Foreskin keratinocyte (primary cell): ENCODE measurements at places on chromosomes 7 and 10. TPM values are rescaled to one million over a fixed set of nuclear protein-coding genes. Genes with fewer than 3 reads are reported as not detected.
A peak's percentile ranks its signal among the peaks of the same experiment; 100 is the strongest.

DNA sequence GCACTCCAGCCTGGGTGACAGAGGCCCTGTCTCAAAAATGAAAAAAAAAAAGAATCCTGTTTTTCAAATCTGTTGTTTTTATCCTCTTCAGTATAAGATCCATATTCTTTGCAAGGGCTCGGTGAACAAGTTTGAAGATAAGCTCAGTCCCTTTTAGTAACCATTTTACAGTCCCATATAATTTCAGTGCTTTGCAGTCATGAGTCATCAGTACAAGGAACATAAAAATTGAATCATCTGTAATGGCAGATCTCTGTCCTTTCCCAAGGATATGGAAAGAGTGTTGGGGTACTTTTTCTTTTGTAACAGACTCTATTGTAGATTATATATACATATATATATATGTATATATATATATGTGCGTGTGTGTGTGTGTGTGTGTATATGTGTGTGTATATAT is 52.2 kb upstream of the ZPBP start:
- DNase-seq = no peak

- peak; percentile 99 for DNase-seq
These were observed 278.2 kb downstream of the SNX13 start for GRCh38 chr7:17661982-17662585.

DNA sequence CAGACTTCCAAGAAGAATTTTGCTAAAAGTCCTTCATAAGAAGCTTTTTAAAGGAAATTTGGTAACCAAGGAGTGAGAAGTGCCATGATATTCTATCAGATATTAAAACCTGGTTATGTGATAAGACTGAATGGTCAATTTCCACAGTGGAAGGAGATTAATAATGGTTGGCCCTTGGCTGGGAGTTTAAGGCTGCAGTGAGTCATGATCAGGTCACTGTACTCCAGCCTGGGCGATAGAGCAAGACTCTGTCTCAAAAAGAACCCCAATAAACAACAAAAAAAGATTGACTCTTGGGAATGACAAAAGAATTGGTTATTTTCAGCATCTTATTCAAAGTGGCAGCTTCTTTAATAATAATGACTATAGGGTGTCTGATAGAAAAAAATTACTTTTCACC is 37.2 kb downstream of the EXOC4 start:
- DNase-seq = no peak

DNA sequence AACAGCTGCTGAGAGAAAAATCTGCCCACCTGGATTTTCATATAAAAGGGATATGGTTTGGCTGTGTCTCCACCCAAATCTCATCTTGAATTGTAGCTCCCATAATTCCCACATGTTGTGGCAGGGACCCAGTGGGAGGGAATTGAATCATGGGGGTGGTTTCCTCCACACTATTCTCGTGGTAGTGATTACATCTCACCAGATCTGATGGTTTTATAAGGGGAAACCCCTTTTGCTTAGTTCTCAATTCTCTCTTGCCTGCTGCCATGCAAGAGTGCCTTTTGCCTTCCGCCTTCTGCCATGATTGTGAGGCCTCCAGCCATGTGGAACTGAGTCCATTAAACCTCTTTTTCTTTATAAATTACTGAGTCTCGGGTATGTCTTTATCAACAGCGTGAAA is 20.8 kb upstream of the MKI67 start:
- no peak for DNase-seq

The AGBL3 gene
- total RNA-seq = 0.63 and 1.3 TPM in 2 replicates

GRCh38 chr7:70646536-70647248 is 485.3 kb upstream of the GALNT17 start:
- no peak for DNase-seq

- DNase-seq = no peak
These were observed 251.0 kb upstream of the TAC1 start for GRCh38 chr7:97480772-97481390.

- DNase-seq = no peak
These were observed 116.9 kb upstream of the PCGF5 start for GRCh38 chr10:91103384-91104192.

The MYO1G gene
- 0.04 and 0.10 TPM in 2 replicates for total RNA-seq

GRCh38 chr7:38306914-38307313 is 33.5 kb upstream of the TARP start:
- DNase-seq = no peak

The GRID2IP gene
- total RNA-seq = 0.04 and 0.14 TPM in 2 replicates

The PLXNA4 gene
- not detected in 2 replicates for total RNA-seq

DNA sequence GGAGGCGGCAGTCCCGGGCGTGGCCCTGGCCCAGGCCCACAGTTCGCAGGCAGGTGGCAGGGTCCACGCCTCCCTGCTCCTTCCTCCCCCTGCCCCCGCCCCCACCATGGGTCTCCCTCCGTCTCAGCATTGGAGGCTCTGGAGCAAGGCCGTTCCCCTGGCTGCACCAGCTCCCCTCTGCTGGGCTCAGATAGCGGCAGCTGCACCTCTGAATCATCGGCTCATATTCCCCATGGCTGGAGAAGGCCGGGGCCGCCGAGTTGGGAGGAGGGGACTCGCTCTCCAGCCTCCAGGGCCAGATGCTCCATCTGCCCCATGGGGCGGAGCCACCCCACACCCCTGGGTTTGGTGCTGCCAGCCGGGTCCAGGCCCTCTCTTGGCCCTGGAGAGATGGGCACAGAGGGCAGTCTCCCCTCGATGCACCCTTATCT is 145.0 kb downstream of the ELFN1 start:
- no peak for DNase-seq

GRCh38 chr10:5064656-5065055 is 29.6 kb upstream of the AKR1C3 start:
- DNase-seq = no peak

- no peak for DNase-seq
These were observed 99.0 kb downstream of the AOAH start for GRCh38 chr7:36625247-36625646.

DNA sequence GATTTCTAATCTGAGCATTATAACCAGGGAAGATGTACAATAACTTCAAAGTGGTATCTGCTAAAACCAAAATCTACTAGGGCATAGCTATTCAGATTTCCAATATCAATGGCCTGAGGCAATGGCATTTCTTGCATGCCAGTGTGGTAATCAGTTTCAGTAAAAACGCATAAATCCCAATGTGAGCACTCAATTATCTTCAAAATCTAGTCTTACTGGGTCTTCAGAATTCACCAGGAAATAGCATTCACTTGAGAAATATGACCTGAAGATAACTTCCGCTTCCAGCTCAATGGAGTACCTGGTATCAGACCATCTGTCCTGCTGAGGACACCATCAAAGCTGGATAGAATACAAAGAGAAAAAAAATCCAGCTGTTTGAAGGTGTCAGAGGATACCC is 72.4 kb downstream of the TRIL start:
- no peak for DNase-seq

DNA sequence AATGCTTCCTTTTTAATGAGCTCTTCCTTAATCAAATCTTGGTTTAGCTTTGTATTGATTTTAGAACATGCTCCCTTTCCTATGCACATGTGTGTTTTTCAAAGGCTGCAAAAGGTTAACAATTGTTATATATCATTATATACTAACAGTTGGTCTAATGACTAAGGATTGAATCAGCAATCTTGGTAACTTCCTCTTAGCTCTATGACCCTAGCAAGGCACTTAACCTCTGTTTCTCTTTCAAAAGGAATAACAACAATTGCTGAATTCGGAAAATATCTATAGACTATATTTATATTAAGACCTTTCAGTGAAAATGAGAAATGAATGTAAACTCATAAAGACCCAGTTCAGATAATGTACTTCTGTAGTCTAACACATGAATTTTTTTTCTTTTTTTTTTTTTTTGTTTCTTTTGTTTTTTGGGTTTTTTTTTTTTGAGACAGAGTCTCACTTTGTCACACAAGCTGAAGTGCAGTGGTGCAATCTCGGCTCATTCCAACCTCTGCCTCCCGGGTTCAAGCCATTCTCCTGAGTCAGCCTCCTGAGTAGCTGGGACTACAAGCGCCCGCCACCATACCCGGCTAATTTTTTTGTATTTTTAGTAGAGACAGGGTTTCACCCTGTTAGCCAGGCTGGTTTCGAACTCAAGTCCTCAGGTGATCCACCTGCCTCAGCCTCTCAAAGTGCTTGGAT is 48.8 kb downstream of the HOXA1 start:
- peak; percentile 54 for DNase-seq

The ATOH7 gene
- 0.07 TPM in 1 of 2 replicates, not detected in the other for total RNA-seq

- no peak for DNase-seq
These were observed 167.9 kb downstream of the NEURL1 start for GRCh38 chr10:103661198-103661950.

GRCh38 chr7:11060893-11061292 is 87.2 kb downstream of the PHF14 start:
- no peak for DNase-seq

The AQP1 gene
- not detected in 2 replicates for total RNA-seq

The ZNF467 gene
- total RNA-seq = 0.35 and 0.48 TPM in 2 replicates

The FGF8 gene
- not detected in 2 replicates for total RNA-seq

The LIPF gene
- total RNA-seq = not detected in 2 replicates

GRCh38 chr10:63268149-63268797 is 135.1 kb downstream of the NRBF2 start:
- DNase-seq = no peak

DNA sequence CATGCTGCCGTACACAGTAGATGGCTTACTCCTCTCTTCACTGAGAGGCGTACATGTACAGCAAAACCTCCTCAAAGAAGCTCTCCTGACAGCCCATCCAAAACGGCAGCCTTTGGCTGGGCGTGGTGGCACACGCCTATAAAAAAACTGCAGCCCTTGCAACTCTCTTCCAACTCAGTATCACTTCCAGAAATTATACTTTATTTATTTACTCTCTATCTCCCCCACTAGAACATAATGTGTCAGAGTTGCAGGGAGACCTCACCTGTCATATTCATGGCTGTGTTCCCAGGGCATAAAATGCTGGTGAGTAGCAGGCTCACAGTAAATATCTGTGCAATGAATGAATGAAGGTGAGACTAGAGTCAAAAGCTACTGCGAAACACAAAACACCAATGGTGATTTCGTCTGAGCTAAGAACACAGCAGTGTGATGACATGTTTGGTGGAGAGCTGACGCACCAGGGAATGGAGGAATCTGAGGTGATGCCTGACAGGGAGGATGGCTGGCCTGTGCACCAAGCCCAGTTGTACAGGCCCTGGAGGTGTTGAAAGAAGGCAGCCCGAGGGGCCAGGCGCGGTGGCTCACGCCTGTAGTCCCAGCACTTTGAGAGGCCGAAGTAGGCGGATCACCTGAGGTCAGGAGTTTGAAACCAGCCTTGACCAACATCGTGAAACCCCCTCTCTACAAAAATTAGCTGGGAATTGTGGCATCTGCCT is 55.3 kb downstream of the COBL start:
- DNase-seq = no peak

DNA sequence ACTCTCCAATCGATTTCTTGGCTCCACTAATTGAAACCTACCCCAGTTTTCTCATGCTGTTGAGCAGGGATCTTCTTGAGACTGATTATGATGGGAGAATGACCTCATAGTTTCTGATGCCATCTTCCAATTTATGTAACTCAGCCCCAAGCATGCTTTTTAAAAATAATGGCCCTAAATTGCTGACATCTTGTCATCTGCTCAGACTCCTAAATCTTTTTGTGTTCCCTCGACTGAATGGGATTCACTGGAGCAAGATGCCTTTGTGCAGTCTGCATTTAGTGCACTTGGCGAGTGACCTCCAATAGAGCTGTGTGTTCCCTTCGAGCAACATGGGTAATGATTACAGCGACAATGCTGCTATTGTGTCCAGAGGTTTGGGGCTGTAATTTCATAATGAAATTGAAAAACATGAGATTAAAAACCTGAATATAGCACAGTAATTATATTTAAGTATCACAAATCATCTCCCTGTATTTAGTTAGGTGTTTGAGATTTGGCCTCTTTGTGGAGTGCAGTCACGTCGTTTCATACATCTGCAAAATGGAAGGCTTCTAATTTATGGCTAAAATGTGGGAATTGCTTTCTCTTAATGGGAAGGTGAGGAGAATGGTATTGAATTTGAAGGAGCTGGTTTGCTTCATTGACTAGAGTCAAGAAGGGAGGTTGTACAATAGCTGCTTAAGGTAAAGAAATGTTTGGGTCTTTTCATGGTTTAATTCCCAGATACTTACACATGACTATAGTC is 192.9 kb downstream of the AUTS2 start:
- no peak for DNase-seq

- DNase-seq = no peak
These were observed 219.2 kb downstream of the ARHGAP12 start for GRCh38 chr10:31709476-31709875.

The IRF5 gene
- 0.81 and 1.1 TPM in 2 replicates for total RNA-seq

DNA sequence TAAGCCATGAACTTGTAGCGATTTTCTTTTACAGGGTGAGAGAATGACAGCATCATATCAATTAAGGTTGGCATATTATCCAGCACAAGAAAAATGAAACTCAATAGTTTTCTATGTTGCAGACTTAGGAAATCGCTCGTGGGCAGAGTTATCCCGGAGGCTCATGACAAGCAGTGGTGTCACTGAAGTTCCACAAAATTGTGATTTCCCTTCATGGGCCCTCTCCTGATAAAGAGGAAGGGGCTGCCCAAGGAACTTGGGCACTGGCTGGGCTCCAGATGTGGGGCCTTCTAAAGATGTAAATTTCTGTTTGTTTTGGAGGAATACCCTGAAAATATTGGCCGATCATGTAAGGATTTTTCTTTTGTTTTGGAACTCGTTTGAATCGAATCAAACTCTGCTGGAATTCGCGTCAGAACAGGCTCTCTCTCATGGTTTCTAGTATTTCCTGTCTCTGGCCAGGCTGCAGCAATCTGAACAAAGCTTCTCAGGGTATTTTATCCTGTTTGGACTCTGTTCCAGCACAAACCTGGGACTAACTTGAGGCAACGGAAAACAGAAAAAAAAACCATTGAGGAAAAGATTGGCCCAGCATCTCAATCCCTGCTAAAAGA is 340.6 kb upstream of the NRP1 start:
- no peak for DNase-seq

GRCh38 chr7:87505557-87506245 is 30.2 kb upstream of the ABCB4 start:
- no peak for DNase-seq

GRCh38 chr10:122054048-122055025 is 65.4 kb downstream of the TACC2 start:
- peak; percentile 17 for DNase-seq

DNA sequence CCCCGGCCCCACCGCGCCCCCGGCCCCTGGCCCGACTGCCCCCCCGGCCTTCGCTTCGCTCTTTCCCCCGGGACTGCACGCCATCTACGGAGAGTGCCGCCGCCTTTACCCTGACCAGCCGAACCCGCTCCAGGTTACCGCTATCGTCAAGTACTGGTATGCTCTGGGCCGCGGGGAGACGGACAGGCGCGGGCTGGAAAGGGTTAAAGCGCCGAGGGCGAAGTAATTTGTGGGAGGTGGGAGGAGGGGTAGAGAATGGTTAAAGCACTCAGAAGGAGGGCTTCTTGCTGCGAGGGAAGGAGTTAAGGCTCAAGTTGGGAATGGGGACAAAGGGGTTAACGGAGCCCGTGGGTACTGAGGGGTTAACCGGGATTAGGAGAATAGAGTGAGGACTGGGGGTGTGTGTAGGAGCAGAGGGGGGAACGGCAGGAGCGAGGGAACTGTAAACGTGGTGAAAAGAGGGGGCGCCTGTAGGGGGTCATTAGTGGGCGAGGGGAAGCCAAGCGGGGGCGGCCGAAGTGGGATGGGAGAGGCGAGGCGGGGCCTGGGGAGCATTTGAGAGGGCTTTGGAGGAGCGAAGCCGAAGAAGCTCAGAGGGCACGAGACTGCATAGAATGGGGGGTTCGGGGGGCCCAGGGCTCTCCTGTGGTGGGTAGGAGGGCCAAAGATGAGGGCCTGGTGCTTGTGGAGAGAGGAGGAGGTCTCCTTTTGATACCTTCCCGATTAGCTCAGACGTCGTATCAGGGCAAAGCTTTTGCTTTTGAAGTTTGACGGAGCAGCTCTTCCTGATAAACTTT is 605 bp downstream of the SUFU start:
- DNase-seq = peak; percentile 18
